ENCODE measurements at places on chromosomes 6 and 20.

- DNase-seq: no peak
Measured at GRCh38 chr20:34792687-34793363, 32.6 kb downstream of the NCOA6 start.

DNA sequence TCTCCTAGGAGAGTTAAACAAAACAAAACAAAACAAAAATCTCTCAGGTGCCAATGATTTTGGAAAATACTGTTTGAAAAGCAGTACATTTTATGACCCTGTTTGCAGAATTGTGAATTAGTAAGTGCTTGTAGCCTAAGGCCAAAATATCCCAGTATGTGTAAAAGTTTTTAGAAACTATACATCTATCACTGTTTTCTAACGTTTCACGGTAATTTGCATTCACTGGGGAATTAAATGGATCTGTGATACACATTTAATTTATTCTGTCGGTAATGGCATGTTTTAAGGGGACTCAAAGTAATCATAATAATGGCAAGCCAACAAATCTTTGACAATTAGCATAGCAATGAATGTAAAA is 95.6 kb upstream of the FAM184A start:
- DNase-seq: no peak

DNA sequence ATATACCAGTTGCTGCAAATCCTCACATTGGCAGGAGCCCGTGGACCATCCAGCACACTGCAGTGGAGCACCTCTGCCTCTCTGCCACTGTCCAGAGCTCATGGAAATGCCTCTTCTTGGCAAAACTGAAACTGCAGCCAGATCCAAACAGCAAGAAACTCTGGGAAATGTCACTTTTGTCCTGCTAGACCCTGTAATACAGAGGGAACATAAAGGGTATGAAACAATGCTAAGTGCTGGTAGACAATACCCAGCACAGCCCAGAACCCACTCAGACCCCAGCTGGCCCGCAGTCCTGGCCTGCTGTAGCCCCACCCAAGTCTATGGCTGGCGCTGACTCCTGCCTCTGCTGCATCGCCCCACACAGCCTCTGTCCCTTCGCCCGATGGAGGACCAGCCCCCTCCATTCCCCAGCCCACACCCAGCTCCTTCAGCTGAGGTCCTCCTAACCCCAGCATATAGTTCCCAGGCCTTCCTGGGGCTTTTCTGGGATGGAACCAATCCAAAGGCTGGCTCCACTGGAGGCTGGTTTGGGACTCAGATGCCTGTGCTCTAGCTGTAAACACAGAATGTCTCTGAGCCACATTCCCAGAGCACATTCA is 242.5 kb downstream of the LRFN2 start:
- no peak for DNase-seq

- peak; percentile 7 for DNase-seq
Measured at GRCh38 chr6:81683912-81684311, 68.6 kb downstream of the TENT5A start.

- no peak for DNase-seq
Measured at GRCh38 chr6:34608321-34609091, 52.4 kb upstream of the SPDEF start.

- no peak for DNase-seq
Measured at GRCh38 chr6:81842254-81842653, 89.8 kb upstream of the TENT5A start.

- no peak for DNase-seq
Measured at GRCh38 chr6:32058511-32058963, 20.3 kb downstream of the CYP21A2 start.

DNA sequence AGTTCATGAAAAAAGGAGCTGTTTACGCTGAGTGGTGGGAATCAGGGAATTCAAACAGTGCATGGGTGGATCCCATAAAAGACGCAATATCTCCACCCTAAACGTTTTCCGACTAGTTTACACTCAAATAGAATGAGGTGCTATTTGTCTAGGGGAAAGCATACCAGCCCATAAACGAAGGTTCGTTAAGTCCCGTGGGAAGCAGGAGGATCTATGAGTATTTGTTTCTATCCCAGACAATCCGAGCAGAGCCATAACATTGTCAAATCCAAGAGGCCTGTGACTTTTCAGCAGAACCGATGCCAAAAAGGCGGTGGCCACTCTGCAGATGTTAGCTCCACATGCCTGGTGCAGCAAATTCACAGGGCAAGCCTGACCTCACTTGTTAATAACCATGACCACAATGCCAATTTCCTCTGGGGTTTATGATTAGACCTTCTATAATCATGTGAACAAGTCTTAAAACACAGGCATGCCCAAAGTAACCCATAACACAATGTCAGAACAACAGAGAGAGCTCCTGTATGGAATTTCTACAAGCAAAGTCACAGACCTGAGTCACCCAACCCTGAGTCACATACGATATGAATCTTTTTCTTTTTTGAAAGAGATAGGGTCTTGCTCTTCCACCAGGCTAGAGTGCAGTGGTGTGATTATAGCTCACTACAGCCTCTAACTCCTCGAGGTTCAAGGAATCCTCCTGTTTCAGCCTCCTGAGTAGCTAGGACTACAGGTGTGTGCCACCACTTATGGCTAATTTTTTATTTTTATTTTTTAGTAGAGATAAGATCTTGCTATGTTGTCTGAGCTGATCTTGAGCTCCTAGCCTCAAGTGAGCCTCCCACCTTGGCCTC is 123.3 kb downstream of the KIF13A start:
- peak; percentile 58 for DNase-seq

DNA sequence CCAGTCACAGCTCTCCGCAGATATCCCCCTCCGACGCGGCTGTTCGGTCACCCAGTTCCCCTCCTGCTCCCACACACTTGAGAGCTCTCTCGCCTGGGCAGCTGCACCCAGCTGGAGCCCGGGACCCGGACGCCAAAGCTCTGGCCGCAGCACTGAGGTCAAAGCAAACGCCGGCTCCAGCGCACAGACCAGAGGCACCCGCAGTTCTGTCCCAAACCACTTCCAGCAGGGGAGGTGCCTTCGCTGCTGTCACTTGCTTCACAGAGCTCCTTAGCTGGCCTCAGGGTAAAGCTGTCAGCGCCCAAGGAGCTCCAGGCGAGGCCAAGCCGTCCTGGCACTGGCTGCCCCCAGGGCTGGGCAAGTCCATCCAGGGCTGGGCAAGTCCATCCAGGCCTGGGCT is 27.9 kb downstream of the SLC2A4RG start:
- peak; percentile 56 for DNase-seq

DNA sequence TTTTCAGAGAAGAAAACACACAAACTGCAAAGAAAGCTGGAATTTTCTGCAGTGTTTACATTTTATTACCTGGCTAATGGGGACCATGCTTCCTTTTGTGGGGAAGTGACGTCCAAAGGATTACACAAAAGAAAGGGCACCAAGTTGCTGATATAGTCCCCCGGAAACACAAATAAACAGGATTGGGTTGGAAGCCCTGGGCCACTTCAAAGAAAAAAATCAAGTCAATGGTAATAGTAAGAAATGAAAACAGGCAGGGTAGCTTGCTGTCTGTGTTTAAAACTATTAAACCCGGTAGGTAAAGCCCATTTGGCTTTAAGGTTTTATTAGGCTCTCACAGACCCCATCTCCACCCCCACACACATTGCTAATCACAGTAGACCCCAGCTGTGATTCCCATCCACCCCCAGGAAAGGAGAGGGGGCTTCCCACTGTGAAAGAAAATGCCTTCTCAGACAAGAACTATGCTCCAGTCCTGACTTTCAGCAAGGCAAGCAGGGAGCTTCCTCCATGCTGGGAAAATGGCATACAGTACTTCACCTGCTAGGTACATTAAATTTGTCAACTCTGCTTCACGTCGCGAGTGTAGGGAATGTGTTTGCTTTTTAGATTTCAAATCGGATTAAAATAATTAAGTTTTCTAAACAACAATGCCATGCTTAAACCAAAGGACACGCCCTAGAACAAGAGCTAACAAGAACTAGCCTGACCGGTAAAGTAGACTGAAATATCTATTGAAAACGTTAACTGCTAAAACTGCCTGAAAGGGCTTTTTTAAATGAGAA is 1.1 kb downstream of the PERP start:
- DNase-seq: peak; percentile 43

- DNase-seq: no peak
Measured at GRCh38 chr6:169236988-169237387, 16.7 kb downstream of the THBS2 start.

DNA sequence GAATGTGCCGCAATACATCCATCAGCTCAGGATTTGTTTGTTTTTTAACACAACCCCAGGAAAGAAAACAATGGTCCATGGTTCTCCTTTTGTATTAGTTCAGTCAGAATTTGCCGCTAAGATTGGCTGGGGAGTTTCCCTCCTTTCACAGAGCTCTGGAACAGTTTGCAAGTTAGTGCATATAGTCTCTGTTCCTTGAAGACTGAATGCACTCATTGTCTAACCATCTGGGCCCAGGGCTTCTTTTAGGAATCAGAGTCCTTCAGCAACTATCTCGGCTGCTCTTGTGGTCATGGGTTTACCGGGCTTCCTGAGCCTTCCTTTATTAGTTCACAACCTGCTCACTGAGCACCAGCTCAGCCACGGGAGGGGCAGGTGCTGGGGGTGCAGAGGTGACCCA is 121.3 kb downstream of the SLC23A2 start:
- no peak for DNase-seq

DNA sequence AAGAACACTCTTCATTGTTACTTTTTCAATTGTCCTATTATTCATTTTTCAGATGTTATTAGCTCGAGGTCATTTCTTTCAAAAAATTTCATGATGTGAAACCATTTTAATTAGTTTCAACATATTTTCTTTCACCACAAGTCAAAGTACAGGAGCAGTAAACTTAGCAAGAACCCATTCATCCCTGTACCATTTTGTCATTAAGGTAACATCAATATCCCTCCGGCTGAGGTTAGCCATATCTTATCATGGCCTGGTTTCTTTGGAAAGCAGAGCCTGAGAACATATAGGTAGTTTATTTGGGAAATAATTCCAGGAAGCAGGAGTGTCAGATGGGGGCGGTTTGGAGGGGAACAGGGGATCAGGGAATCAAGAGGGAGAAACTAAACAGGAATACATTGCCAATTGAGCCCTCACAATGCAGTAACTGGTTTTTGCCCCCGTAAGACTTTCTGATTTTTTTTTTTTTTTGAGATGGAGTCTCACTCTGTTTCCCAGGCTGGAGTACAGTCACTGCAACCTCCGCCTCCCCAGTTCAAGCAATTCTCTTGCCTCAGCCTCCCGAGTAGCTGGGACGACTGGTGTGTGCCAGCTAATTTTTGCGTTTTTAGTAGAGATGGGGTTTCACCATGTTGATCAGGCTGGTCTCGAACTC is 83.7 kb downstream of the MKKS start:
- no peak for DNase-seq

DNA sequence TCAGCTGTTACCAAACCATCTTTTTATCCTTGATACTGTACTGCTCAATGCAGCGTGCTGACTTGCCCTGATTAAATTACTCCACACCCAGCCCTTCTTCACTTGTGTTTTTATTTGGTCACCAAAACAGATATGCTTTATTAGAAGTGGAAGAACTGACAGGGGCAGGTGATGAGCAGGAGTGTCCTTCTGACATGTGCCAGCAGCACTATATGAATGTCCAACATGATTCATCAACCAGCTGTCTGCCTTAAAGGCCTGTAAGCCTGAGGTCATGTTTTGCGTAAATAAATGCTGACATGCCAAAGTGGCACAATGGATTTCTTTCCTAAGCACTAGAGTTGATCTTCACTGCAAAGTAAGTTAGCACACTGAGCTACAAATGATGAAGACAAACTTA is 15.4 kb downstream of the POPDC3 start:
- DNase-seq: peak; percentile 46

DNA sequence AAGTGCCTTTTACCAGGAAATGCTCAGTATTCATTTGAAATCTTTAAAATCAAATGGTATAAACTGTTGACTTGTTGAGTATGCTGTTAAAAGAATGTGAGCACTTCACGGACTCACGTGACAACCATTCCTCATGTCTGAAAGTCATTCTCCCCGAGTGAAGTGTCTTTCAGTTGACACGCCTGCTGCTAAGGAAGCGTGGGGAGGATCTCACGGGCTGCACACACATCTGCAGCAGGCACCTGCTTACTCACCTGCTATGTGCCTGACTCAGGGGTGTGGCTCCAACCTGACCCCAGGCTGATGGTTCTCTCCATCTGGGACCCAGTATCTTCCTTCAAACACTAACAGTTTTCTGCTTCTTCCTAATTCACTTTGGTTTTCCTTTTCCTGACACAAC is 32.7 kb downstream of the WDR27 start:
- DNase-seq: no peak

DNA sequence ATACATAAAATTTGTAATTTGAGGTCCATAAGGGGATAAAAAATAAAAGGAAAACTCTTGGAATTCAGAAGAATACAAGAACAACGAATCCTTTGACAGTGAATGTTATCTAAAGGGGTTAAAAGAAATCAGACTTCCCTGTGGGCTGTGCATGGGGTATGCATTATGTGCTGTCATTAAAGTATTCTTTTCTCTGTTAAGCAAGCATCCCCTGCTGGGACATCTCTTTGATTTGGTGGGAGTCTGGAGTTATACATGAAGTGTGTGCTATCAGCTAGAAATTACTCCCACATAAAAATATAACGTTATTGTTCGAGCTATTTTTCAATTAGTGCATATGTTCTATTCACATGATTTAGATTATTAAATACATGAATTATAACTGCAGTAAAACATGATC is 195.2 kb downstream of the CENPW start:
- no peak for DNase-seq

DNA sequence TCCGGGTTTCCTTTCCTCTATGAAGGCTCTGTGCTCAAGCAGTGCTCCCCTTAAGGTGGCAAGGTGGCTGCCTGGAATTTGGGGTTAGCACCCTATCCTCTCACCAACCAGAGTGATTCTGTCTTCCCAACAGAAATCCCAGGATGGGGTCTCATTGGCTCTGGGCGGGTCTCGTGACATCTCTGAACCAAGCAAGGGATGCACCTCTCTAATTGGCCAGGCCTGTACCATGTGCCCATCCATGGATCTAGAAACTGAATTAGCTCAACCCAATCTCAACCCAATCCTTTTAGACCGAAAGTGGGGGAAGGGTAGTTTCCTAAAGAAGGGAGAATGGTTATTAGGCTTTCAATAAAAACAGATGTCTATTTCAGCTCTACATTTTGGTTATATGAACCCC is 17.6 kb upstream of the MBOAT1 start:
- DNase-seq: no peak

DNA sequence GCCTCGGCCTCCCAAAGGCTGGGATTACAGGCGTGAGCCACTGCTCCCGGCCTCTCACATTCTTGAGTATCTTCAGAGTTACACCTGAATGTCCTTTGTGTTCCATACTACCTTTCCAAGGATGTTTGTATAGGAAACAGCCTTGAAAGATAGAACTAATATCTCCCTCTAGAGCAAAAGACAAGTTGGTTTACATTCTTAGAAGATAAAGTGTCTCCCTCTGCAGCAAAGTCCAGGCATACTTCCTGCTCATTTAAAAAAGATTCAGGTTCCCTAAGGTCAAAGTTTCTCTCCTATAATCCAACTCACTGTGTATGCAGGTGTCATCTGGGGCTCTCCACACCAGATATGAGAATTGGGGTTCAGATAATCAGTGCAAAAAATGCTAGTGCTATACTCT is 224.4 kb downstream of the TPBG start:
- peak; percentile 60 for DNase-seq

All from trophoblast cell (in vitro differentiated cells and primary cell).